Fibroblast of skin of scalp (primary cell): ENCODE measurements at places on chromosomes 7 and 10.
A peak's percentile ranks its signal among the peaks of the same experiment; 100 is the strongest.

DNA sequence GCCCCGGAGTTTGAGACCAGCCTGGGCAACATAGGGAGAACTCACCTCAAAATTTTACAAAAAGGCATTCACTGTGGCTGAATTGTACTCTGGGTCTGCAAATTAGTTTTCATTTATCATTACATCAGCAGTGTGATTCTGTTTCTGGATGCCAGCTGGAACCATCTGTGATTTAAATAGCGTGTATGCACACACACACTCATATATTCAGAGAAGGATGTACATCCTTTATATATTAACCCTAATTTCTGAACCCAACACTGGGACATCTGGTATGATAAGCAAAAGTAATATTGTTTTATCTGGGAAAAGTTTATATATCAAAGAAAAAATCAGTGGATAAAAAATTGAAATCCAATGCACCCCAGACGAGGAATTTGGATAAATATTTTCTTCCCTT is 33.8 kb upstream of the LYZL1 start:
- no peak for DNase-seq

- no peak for DNase-seq
These were observed 64.8 kb downstream of the CALD1 start for GRCh38 chr7:134844200-134844599.

GRCh38 chr7:2172311-2173188 is 60.2 kb downstream of the MAD1L1 start:
- peak; percentile 95 for DNase-seq

DNA sequence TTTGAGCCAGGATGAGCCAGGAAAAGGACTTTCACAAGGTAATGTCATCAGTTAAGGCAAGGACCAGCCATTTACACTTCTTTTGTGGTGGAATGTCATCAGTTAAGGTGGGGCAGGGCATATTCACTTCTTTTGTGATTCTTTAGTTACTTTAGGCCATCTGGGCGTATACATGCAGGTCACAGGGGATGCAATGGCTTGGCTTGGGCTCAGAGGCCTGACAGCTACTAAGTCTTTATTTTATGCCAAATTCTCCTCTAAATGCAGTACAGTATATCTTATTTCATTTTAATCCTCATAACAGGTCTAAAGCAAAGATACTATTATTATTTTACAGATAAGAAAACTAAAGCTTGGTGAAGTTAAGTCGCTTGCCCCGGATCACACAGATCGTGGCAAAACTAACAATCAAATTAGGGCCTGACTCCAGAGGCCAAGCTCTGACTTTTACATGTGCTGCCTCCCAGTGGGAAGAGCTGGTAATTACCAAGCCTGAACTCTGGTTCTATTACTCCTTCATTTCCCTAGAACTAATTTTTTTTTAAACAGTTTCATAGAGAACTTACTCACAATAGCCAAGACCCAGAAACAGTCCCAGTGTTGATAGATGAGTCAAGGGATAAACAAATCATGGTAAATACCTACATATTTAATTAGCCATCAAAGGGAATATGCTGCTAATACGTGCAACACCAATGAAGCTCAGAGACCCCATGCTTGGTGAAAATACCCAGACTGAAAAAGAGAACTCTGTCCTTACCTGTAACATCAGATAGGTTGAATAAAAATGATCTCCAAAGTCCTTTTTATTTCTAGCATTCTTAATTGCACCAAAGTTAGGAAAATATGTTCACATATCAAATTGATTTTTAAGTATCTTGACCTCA is 35.4 kb downstream of the C7orf25 start:
- DNase-seq, result peak; percentile 65

DNA sequence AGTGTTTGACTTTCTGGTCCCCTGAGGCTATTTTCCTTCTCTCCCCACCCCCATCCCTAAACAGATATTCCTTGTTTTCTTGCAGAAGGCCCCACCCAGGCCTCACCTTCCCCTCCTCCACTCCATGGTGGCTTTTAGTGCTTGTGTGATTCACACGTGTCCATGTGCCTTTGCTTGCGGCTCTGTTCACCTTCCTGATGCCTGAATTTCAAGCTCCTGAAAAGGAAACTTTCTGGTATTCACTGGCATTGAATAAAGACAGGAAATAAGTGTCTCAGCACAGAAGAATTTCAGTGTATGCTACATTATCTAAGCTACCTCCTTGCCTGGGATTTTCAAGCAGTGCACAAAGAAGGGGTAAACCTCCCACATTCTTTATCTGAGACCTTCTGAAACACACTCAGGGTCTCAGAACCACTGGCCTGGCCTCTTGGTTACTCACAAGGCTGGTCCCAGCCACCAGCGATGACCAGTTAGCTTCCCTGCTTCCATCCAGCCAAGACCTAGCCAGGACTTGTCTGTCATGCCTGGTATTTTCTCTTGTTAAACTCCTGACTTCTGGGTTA is 17.2 kb upstream of the UBE2H start:
- DNase-seq, result peak; percentile 71

DNA sequence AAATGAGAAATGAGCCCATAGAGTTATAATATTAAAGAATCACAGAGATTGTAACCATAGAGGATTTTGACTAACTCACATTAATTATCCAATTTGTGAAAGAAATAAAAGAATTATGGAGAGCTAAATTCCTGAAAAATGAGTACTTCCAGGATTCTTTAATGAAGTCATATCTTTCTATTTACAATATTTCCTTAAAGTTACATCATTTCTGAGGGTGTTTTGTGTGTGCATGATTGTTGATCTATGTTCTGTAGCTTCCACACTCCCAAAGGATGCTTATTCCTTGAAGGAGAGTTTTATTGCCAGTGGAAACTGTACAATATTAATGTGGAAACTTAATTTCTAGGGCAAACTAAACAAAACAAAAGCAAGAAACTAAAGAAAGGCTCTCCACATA is 299.6 kb downstream of the MDFIC start:
- DNase-seq, result peak; percentile 71

GRCh38 chr7:108358553-108358952 is 97.7 kb downstream of the NRCAM start:
- DNase-seq, result peak; percentile 76

DNA sequence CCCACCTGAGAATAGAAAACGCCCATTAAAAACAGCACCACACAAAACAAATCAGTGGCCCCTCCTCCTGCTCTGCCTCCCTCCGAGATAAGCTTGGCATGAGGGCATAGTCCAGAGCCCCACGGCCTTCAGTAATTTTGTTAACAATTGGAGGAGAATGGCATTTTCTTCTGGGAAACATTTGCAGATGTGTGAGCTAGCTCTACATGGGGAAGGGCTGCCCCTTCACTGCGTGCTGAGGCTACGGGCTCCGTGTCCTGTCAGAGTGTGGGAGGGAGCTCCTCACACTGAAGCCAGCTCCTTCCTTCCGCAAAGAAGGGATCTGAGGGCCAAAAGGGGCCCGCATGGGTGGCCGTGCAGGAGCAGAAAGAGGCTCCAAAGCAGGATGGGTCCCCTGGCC is 15.2 kb downstream of the GRK5 start:
- no peak for DNase-seq

GRCh38 chr7:75869776-75870379 is 9.0 kb upstream of the RHBDD2 start:
- no peak for DNase-seq

GRCh38 chr7:81776161-81776560 is 6.3 kb upstream of the HGF start:
- peak; percentile 62 for DNase-seq

GRCh38 chr10:98272656-98273055 is 4.7 kb upstream of the LOXL4 start:
- DNase-seq, result no peak

DNA sequence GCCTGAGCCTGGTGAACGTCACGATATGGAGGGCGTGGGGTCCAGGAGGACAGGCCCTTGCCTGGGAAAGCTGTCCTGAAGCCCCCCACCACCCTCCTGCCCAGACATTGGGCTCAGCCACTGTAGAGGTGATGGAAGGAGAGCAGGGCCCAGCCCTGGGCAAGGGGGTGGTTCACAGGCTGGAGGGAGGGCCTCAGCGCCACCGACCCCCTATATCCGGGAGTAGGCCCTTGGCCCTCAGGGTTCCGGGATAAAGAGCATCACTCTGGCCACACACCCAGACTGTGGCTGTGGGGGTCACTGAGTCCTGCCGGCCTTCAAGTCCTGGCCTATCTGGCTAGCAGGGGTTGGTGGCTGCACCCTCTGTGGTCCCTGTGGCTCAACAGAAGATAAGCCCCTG is 55.3 kb upstream of the GTF2IRD1 start:
- no peak for DNase-seq

DNA sequence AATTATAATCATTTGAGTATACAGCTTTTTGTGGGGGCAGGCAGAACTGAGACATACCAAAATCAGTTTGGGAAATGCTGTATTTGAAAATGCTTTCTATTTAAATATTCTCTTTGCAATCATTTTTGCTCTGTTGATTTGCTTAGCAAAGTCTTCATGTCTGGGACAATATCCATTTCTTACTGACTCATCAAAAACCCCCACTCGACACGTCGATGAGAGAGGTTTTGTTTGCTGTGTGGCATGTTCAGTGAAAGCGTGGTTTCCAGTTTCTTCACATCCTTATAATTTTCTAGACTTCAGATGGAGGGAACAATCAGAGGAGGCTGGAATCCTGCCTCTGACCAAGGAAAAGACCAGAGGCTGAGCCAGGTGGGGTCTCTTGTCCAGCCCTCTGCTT is 28.9 kb downstream of the HTRA1 start:
- DNase-seq, result peak; percentile 73

- peak; percentile 38 for DNase-seq
These were observed 29.3 kb upstream of the KCNK18 start for GRCh38 chr10:117167789-117168674.

DNA sequence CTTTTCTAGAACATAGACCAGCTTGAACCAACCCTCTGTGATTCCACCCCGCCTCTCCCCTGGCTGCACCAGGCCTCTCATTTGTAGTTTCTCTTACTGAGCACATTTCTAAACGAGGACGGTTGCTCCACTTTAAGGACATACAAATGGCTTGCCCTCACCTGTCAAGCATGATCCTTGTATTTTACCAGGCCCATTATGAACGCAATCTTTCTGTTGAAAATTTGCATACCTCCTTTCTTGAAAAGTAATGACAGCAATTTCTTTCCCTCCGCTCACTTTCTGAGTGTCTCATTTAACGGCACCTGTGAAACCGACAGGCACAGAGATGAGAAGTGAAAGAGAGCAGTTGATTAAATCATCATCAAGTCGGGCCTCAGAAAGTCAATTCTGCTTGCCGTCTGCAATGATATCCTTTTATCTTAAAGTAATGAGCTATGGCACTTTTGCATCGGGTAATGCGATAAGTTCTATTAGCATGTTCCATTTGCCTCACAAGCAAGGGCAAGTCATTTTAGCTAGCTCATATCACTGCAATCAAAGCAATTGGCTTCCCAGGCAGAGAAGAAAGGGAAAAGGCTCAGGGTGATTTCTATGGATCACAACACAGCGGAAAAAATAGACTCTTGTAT is 705.6 kb upstream of the GALNT17 start:
- no peak for DNase-seq

- DNase-seq, result no peak
These were observed 52.2 kb downstream of the CPEB3 start for GRCh38 chr10:92238586-92239098.

DNA sequence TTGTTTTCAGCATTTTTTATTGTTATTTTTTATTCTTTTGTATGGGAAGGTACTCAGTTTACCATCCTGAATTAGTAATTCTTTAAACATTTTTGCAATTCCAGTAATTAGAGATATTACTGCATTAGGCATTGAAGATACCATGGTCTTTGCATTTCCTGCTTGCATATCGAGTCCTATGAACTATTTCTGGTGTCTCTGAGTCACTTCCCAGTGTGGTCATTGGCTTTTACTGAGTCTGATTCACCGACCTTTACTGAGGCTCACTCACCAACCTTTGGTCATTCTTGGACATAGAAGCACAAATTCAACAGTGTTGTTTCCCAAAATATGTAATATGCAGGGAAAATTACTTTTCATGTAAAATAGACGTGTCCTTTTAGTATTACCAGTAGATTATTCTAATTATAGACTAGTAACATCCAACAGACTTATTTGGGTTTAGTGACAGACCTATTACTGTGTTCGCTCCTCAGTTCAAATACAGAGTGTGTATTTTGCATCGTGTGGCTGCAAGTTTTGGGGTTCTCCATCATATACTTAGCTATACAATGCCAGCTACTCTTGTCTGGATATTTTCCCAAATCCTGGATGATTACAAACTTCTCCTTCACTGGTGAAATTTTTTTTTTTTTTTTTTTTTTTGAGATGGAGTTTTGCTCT is 180.7 kb upstream of the PRSS1 start:
- DNase-seq, result peak; percentile 71

GRCh38 chr10:127649642-127650041 is 87.3 kb upstream of the FOXI2 start:
- no peak for DNase-seq

DNA sequence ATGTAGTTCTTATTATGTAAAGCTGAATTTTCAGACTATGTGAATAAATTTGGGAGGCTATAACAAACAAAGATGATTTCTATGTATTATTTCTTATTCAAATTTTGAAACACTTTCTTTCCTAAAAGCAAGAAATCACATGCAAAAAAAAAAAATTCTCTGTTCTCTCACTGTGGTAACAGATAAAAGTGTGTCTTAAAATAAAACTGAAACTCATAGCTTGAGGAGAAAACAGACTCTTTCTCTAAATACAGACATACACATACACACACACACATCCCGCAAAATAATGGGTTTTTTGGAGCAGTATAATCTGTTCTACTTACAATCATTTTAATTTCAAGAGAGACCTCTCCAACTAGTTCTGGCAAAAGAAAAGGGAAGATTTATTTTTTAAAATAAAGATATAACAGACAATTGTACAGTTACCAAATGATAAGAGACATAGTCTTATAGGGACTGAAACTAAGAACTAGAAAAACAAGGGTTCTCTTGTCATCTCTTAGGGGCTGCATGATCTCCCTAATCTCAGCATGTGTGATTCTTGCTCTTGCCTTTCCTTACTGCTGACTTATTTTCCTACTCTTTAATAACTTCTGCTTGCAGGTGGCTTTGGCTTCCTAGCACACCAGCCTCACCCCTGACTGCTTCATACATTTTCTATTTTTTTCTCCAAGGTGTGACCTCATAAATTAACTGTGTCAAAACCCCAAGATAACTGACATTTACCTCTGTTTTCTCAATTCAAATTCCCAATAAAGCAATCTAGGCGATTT is 483.5 kb upstream of the POT1 start:
- DNase-seq, result no peak
